Liver (tissue), 10 donors: ENCODE measurements at places on chromosomes 5 and 9. TPM values are rescaled to one million over a fixed set of nuclear protein-coding genes. Genes with fewer than 3 reads are reported as not detected.

DNA sequence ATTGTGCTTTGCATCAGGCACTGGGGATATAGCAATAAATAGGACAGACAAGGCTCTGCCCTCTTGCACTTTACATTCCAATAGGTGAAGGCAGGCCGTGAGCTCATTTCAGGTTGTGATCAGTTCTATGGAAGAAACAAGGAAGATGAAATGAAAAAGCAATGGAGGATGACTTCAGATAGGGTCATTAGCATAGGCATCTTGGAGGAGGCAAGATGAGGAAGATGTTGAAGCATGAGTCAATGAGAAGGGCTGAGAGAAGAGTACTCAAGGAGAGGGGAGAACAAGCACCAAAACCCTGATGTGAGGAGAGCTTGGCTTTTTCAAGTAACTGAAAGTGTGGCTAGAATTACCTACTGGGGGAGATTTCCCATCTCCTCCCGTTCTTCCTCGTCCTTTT is 5.0 kb upstream of the SPARC start:
- H3K27me3 ChIP-seq, result no peaks in the 10 kb centered on the region
- H3K4me3 ChIP-seq, result no peak overlapping the region
- H3K36me3 ChIP-seq, result no peaks in the 10 kb centered on the region
- H3K27ac ChIP-seq, result no peak overlapping the region

- H3K4me3 ChIP-seq, result no peak overlapping the region
- H3K4me1 ChIP-seq, result peaks cover 2% of the 10 kb centered on the region
- H3K27ac ChIP-seq, result no peak overlapping the region
- DNase-seq, result no peak
- H3K36me3 ChIP-seq, result no peaks in the 10 kb centered on the region
- no peaks in the 10 kb centered on the region for H3K27me3 ChIP-seq
Observed at GRCh38 chr9:13719981-13720676, 440.6 kb upstream of the MPDZ start.

The OSMR gene
- polyA plus RNA-seq, result 6.6 TPM

GRCh38 chr5:115423541-115423940 is 121.0 kb downstream of the FEM1C start:
- no peaks in the 10 kb centered on the region for H3K36me3 ChIP-seq
- H3K4me3 ChIP-seq, result no peak overlapping the region
- DNase-seq, result no peak
- no peak overlapping the region for H3K27ac ChIP-seq
- H3K27me3 ChIP-seq, result no peaks in the 10 kb centered on the region
- no peaks in the 10 kb centered on the region for H3K4me1 ChIP-seq

- H3K36me3 ChIP-seq, result no peaks in the 10 kb centered on the region
- no peaks in the 10 kb centered on the region for H3K4me1 ChIP-seq
- H3K27ac ChIP-seq, result no peak overlapping the region
- no peaks in the 10 kb centered on the region for H3K27me3 ChIP-seq
Observed at GRCh38 chr5:140357726-140358093, 2.3 kb upstream of the SLC4A9 start.

The SLC36A2 gene
- polyA plus RNA-seq, result not detected

DNA sequence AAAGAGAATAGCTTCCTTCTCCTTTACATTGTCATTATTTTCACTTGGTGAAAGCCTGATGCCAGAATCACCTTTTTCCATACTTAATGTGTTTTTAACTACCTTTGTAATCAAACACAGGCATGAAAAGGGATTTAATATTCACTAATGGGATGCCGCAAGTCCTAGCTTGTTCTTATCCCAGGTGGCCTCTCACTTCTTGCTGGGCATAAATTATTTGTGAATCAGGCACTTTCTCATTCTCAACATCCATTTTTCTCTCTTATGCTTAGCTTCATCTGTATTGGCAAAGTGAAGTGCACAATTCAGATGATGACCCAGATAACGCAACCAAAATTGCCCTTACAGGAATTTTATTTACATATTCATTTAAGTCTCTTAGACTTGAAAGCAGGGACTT is 10.9 kb downstream of the ACTL7B start:
- H3K27ac ChIP-seq, result no peak overlapping the region
- no peaks in the 10 kb centered on the region for H3K36me3 ChIP-seq
- H3K27me3 ChIP-seq, result no peaks in the 10 kb centered on the region

The CD72 gene
- 2.2 TPM for polyA plus RNA-seq

DNA sequence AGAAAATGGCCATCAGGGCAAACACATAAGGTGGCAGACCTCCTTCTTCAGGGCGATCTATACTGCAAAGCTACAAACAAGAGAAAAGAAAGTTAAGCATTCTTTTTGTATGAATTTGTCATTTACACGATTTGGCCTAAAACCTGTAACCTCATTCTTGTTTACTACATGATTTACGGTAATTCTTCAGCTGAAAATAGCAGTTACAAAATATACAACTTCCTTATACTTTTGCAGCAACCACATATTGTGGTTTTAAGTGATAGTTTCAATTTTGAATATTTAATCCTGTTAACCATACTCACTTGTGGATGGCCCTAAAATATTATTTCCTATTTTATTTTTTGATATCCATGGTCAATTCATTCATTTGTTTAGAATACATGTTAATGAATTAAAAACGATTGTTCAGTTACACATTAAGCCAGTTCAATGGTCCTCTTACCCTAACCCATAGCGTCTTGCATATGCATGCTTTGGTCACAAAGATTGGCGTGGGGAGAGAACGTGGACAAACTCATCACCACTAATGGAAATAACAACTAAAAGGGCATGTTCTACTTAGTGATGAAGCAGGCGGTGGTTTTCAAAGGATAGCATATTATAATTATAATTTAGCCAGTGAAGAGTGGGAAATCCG is 16.6 kb downstream of the TUT7 start:
- no peak overlapping the region for H3K4me3 ChIP-seq
- no peak for DNase-seq
- H3K36me3 ChIP-seq, result peaks cover 95% of the 10 kb centered on the region
- no peak overlapping the region for H3K27ac ChIP-seq
- no peaks in the 10 kb centered on the region for H3K27me3 ChIP-seq
- H3K4me1 ChIP-seq, result no peaks in the 10 kb centered on the region

GRCh38 chr5:124000538-124000937 is 488.6 kb downstream of the CSNK1G3 start:
- H3K27ac ChIP-seq, result no peak overlapping the region
- H3K36me3 ChIP-seq, result no peaks in the 10 kb centered on the region
- H3K27me3 ChIP-seq, result no peaks in the 10 kb centered on the region
- no peak for DNase-seq
- no peaks in the 10 kb centered on the region for H3K4me1 ChIP-seq

The MLANA gene
- polyA plus RNA-seq, result 0.07 TPM

DNA sequence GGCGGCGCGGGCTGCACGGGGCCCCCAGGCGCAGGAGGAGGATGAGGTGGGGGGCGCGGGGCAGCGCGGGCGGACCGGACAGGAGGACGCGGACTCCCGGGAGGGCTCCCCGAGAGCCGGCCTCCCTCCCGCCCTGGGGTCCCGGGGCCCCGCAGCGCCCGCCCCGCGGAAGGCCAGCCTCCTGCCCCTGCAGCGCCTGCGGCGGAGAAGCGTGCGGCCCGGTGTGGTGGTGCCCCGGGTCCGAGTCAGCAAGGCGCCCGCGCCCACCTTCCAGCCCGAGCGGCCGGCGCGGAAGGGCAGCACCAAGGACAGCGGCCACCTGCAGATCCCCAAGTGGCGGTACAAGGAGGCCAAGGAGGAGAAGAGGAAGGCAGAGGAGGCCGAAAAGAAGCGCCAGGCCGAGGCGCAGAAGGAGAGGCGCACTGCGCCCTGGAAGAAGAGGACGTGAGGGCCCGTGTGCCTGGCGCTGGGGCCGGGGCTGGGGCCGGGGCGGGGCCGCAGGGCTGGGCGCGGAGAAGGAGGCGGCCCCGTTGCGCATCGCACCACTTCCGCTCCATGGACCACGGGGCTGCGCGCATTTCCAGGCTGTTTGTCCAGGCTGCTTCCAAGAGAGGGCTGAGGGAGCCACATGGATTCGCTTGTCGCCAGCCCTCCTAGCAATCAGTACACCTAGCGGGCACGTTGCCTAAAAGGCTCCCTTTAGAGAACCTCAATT is 86.0 kb downstream of the ANKRD33B start:
- H3K36me3 ChIP-seq, result no peaks in the 10 kb centered on the region
- peaks cover 5% of the 10 kb centered on the region for H3K4me1 ChIP-seq
- no peak overlapping the region for H3K4me3 ChIP-seq

- H3K36me3 ChIP-seq, result no peaks in the 10 kb centered on the region
- peak overlapping the region; percentile 78 for H3K27ac ChIP-seq
- DNase-seq, result peak; percentile 22
- H3K27me3 ChIP-seq, result no peaks in the 10 kb centered on the region
Observed at GRCh38 chr5:1536322-1536845, 12.6 kb upstream of the LPCAT1 start.

The LHX3 gene
- polyA plus RNA-seq, result not detected

The HEMGN gene
- not detected for polyA plus RNA-seq

- no peaks in the 10 kb centered on the region for H3K4me1 ChIP-seq
- H3K27me3 ChIP-seq, result no peaks in the 10 kb centered on the region
- H3K27ac ChIP-seq, result no peak overlapping the region
- no peak for DNase-seq
- H3K36me3 ChIP-seq, result no peaks in the 10 kb centered on the region
Observed at GRCh38 chr5:125257057-125257972, 510.9 kb upstream of the ZNF608 start.

- H3K27ac ChIP-seq, result no peak overlapping the region
- H3K4me1 ChIP-seq, result no peaks in the 10 kb centered on the region
- H3K4me3 ChIP-seq, result no peak overlapping the region
- no peaks in the 10 kb centered on the region for H3K36me3 ChIP-seq
- DNase-seq, result no peak
Observed at GRCh38 chr5:180755601-180756000, 15.7 kb upstream of the OR2Y1 start.

The GZMA gene
- polyA plus RNA-seq, result 1.9 TPM

GRCh38 chr5:54275361-54275760 is 35.0 kb downstream of the ARL15 start:
- H3K27ac ChIP-seq, result no peak overlapping the region
- H3K4me3 ChIP-seq, result no peak overlapping the region
- H3K27me3 ChIP-seq, result no peaks in the 10 kb centered on the region
- no peaks in the 10 kb centered on the region for H3K36me3 ChIP-seq
- H3K4me1 ChIP-seq, result no peaks in the 10 kb centered on the region

DNA sequence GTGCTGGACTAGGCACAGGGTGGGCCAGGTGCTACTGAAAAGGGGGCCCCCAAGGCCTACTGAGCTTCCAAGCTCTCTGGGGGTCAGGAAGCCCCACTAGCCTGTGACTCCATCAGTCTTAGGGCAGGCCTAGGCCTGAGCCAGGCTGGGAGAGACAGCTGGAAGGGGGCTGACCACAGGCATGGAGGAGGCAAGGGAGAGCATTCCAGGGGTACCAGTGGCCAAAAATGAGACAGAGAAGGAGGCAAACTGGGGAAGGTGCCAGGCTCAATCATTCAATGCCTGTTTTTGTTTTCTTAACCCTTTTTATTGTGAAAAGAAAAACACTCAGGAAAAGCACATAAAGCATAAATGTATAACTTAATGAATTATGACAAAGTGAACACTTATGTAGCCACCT is 26.2 kb upstream of the TCF7 start:
- no peak overlapping the region for H3K27ac ChIP-seq
- H3K36me3 ChIP-seq, result no peaks in the 10 kb centered on the region
- no peak for DNase-seq
- no peaks in the 10 kb centered on the region for H3K27me3 ChIP-seq
- H3K4me1 ChIP-seq, result no peaks in the 10 kb centered on the region
- no peak overlapping the region for H3K4me3 ChIP-seq

DNA sequence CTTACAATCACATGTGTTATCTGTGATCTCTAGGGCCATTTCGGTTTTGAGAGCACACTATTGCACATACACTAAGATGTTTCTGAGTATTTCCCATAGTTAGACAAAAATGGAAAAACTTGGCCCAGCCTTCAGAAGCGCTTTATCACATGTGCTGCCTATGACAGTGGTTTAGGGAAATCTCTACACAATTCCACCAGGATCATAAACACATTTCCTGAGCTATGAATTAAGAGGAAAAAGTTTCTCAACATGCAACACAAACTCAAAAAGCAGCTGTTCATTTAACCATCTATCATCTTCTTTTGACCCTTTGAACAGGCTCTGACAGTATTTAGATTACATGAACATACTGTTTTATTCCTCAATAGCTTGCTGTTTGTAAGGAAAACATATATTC is 15.1 kb downstream of the FGF1 start:
- no peaks in the 10 kb centered on the region for H3K4me1 ChIP-seq
- H3K27ac ChIP-seq, result no peak overlapping the region
- no peak for DNase-seq
- H3K4me3 ChIP-seq, result no peak overlapping the region

The IFNA21 gene
- polyA plus RNA-seq, result not detected

DNA sequence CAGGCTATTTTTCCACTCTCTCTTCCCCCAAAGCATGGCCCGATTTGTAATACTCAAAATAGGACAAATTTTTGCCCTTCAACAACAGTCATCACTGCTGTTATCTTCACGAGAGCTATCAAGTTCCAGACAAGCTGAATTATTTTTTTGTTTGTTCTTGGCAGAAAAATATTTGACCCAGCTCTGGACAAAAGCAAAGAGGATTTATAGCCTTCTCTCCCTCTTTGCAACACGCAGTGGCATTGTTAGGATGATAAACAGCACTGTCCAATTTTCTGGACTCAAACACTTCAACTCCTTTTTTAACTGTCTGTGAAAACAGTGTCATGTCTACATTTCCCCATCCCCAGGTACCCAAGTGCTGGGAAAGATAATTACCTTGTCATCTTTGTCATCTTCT is 160.3 kb downstream of the SLF1 start:
- no peaks in the 10 kb centered on the region for H3K4me1 ChIP-seq
- H3K27ac ChIP-seq, result no peak overlapping the region
- no peak for DNase-seq
- no peak overlapping the region for H3K4me3 ChIP-seq
- H3K36me3 ChIP-seq, result no peaks in the 10 kb centered on the region

DNA sequence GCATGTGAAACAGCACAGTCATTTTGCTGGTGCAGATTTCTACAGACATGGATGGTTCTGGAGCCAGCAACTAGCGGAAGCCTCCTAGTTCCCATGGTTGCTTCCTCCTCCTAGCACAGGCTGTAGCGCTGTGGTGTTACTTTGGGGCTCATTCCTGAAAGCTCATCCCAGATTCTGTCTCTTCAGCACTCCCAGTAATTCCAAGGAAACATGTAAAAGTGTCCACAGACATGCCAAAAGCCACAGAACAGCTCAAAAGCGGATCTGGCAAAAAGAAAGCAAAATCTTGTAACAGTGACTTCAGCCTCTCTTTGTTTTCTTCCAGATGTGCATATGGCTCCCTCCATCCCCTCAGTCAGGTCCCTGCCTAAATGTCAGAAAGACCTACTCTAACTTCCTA is 144.1 kb downstream of the CEP120 start:
- no peaks in the 10 kb centered on the region for H3K4me1 ChIP-seq
- no peak overlapping the region for H3K4me3 ChIP-seq
- no peak overlapping the region for H3K27ac ChIP-seq
- no peaks in the 10 kb centered on the region for H3K27me3 ChIP-seq
- no peak for DNase-seq

GRCh38 chr5:542319-543311 is 18.4 kb upstream of the SLC9A3 start:
- H3K4me3 ChIP-seq, result no peak overlapping the region
- DNase-seq, result no peak
- no peak overlapping the region for H3K27ac ChIP-seq
- no peaks in the 10 kb centered on the region for H3K4me1 ChIP-seq
- no peaks in the 10 kb centered on the region for H3K36me3 ChIP-seq

GRCh38 chr9:134960701-134961181 is 43.0 kb upstream of the FCN1 start:
- H3K27ac ChIP-seq, result no peak overlapping the region
- H3K4me1 ChIP-seq, result no peaks in the 10 kb centered on the region
- no peaks in the 10 kb centered on the region for H3K27me3 ChIP-seq
- no peaks in the 10 kb centered on the region for H3K36me3 ChIP-seq
- no peak overlapping the region for H3K4me3 ChIP-seq

GRCh38 chr9:84061613-84062193 is 81.1 kb downstream of the RMI1 start:
- H3K27ac ChIP-seq, result no peak overlapping the region
- H3K36me3 ChIP-seq, result no peaks in the 10 kb centered on the region
- H3K4me1 ChIP-seq, result no peaks in the 10 kb centered on the region
- DNase-seq, result no peak
- H3K4me3 ChIP-seq, result no peak overlapping the region

The C1QTNF2 gene
- 0.28 TPM for polyA plus RNA-seq
